Fibroblast of skin of left biceps (primary cell): ENCODE measurements at places on chromosomes 6 and 20.
A peak's percentile ranks its signal among the peaks of the same experiment; 100 is the strongest.

DNA sequence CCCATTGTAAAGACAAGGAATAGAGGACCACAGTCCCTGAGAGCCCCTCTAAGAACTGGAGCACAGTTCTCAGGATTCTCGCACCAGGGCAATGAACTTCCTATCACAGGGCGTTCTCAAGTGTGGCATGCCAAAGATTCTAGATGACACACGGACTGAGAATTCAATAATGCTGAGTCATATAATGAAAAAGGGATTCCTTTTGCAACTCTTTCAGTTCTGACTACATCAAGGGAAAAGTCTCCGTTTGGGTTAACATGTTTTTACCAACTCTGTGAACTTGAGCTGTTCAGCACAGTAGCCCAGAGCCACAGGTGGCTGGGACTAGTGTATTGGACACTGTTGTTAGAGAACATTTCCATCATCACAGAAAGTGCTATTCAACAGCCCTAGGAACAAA is 3.4 kb downstream of the MED20 start:
- peak; percentile 85 for DNase-seq

GRCh38 chr20:64268174-64268573 is 12.6 kb downstream of the PCMTD2 start:
- no peak for DNase-seq

- DNase-seq: no peak
These were observed 25.9 kb downstream of the ECHDC1 start for GRCh38 chr6:127317388-127318128.

DNA sequence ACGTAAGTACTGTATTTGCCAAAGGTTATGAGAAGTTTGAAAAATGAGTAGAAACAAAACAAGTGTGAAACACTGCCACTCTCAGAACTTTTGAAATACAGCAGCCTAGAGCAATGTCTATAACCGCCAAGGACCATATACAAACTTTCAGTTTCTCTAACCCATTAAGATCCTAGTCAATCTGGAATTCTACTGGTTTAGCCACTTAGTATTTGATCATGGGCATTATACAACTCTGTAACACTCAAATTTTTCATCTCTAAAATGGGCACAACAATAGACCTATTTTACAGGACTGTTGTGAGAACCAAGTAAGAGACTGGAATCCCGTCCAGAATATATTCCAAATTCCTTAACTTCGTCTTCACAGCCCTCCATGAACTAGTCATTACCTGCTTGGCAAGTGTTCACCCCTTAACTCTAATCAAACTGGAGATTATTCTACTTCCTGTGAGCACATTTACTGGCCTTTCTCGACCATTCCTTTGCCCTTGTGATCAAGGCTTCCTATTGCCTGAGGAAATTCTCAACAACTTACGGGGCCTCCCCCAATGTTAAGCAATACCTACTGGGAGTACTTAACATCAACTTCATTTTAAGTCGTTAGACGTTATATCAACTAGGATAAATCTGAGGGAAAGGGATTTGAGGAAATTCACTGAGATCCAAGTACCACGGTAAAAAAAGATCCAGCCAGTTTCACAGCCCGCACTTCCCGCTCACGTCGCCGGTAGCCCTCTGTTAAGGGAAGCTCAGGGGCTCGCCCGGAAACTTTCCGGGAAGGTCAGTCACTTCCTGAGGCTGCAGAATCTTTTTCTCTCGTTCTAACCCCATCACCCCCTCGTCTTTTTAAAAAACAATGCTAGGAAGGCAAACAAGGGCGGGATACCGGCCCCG is 1.1 kb downstream of the EIF2S2 start:
- DNase-seq: no peak

DNA sequence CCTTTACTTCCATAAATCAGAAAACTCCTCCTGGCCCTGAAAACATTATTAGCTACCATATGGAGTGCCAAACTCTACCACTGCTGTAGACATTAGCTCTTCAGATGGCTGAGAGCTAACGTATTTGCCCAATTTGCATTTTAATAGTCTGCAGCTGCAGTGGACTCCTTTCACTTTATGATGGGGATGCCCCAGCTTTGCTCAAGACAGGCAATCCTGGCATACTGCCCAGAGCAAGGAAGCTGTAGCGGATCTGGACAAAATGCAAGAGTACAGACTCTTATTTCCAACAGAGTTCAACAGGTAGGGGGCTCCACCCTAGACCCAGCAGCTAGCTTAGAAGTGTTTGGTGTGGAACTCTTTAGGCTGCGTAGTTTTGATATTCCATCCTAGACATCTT is 246.7 kb downstream of the FOXC1 start:
- no peak for DNase-seq

DNA sequence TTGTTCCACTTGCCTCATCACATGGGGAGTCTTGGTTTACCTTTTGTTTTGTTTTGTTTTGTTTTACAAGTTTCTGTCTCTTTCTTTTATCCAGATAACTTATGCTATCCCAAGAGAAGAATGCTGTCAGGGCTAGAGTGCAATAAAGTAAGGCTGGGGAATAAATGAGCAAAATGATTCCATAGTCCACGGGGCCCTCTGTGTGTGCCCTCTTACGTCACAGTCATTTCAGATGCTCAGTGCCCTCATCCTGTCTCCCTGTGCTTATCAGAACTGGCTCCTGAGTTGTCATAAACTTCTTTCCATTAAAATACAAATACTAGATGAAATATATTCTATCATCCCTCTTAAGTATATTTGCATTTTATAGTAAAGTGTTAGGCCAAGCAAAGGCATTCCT is 30.8 kb upstream of the ENPP1 start:
- no peak for DNase-seq

- no peak for DNase-seq
These were observed 146.5 kb upstream of the ZNF217 start for GRCh38 chr20:53739799-53740785.

DNA sequence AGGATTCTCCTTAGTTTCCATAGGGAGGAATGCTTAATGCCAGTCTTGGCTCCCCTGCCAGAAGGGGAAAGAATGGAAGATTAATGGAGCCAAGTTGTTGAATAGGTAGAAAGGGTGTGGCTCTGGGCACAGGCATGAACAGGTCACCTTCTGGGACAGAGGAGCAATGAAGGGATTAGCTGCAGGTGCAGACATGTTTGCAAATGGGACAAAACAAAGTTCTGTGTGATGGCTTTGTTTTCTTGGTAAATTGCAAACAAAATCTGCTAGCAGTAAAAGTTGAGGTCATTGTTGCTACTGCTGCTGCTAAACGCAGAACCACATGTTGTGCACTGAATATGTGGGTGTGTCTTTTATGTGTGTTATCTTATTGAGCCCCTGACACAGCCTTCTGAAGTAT is 93.3 kb downstream of the PERP start:
- no peak for DNase-seq

GRCh38 chr6:1584996-1585668 is 24.6 kb upstream of the FOXC1 start:
- DNase-seq: no peak

DNA sequence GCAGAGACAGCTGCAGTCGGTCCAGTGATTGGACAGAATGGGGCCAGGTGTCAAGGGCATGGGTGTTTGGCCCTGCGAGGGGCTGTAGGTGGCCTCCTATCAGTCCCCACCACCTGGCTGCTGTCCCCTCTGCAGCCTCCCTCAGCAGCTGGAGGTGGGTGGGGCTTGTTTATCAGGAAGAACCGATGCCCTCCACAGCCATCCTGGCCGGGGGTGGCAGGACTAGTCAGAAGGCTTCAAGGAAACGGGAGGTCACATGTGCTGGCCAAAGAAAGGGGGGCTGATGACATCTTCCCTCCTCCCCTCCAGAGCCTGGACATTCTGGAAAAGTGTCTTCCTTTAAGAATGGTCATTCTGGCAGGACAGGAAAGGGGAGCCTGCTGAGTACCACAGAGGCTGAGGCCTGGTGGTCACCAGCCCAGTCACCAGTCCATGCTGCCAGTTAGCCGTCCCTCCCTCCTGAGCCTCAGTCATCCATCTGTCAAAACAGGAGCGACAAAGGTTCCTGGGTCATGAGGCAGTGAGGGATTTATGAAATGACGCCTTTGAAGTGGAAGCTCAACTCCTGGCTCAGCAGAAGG is 4.1 kb downstream of the FAM210B start:
- DNase-seq: no peak

GRCh38 chr6:39791850-39792539 is at the start of gene DAAM2:
Gene DAAM2 (plus strand): TSS chr6:39792376. CDS start chr6:39856303, 63,927 bp downstream.
- no peak for DNase-seq

DNA sequence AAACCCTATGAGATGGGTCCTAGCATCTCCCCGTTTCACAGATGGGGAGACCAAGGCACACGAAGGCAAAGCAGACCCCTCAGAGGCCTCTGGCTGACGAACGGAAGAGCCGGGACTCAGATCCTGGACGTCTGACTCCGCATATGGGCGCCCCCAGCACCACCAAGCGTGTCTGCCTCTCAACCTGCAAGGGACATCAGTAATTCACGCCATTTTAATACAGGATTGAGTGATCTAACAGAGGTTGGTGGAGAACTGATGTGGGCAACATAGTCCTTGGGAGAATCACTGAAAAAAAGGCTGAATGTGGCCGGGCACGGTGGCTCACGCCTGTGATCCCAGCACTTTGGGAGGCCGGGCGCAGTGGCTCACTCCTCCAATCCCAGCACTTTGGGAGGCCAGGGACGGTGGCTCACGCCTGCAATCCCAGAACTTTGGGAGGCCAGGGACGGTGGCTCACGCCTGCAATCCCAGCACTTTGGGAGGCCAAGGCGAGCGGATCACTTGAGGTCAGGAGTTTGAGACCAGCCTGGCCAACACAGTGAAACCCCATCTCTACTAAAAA is 206.6 kb downstream of the DLL1 start:
- no peak for DNase-seq

GRCh38 chr20:22836211-22836610 is 198.9 kb upstream of the SSTR4 start:
- no peak for DNase-seq

DNA sequence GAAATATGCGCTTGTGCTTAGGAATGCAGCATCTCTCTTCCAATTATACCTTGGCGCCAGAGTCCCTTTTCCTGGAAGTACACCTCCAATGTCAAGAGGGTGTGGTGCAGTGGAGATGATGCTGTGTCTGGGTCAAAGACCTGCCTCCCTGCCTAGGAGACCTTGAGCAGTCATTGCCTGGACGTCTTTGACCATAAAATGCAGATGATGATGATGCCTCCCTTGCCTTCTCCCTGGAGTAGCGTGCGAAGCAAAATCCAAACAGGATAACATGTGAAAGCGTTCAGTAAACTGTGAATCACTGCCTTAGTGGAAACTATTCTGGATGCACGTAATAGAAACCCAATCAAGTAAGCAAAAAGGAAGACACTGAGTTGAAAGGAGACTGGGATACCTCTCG is 97.4 kb upstream of the ARMC2 start:
- no peak for DNase-seq

GRCh38 chr6:136717716-136717990 is 74.6 kb downstream of the MAP3K5 start:
- no peak for DNase-seq
